ENCODE measurements at places on chromosomes 2 and 18.

GRCh38 chr18:10783941-10784340 is 258.1 kb downstream of the NAPG start:
- DNase-seq: no peak

DNA sequence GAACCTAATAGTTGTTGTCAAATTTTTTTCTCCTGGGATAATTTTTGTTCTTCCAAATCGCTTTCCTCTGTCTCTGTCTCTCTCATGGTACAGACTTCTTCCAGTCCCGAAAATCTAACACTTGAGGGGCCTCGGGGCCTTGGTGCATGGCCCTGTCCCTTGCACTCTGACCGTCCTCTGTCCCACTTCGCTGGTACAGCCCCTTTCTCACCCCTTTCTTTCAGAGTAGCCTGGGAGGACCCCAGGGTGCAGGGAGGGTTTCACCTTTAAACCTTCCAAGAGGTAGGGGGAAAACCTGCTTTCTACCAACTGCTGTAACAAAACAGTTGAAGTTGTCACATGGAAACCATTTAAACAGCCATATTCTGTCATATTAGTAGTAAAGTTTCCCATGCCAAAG is 22.2 kb upstream of the FAHD2A start:
- DNase-seq: no peak

GRCh38 chr2:190819840-190820301 is 60.8 kb upstream of the GLS start:
- DNase-seq: no peak

DNA sequence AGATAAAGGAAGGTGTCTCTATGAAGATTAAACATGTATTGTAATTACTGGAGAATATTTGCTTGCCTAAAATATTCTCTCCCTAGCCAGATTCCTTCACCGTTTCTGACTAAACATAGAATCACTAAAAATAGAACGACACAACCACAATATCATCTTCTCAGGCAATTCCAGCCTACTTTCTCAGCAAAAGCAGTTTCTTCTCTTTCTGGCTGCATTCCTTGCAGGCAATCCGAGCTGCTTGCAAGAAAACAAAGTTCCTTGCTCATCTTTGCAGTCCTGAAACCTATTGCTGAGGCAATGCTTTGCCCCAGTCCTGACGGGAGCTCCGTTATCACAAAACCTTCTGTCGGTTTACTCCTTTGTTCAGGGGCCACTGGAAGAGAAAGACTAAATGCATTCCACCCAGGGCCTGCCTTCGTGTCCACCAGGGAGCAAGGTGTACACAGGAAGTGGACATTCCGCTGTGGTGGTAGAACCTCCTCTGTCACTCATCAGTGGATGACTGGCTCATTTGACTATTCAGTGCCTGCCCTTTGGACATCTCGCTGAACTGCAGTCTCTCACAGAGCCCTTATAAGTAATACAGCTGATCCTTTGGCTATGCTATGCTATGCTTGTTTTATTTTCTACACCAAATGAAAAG is 239.2 kb upstream of the DOK6 start:
- no peak for DNase-seq

GRCh38 chr2:232779465-232779864 is 3.1 kb upstream of the KCNJ13 start:
- DNase-seq: no peak

DNA sequence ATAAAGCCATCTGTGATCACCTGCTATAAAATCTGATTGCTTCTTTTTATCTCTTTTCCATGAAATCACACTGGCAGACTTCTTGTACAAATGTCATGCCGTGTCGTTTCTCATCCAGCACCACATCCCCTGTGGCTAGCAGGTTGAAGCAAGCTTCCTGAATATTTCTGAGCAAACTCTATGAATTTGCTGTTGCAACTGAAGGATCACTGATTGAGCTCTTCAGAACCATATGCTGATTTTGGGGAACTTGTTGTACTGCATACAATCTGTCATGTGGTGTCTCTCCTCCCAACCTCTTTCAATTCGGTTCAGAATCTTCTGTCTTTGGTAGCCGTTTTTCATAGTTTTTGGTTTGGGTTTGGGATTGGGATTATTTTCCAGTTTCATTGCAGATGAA is 57.7 kb upstream of the RBMS1 start:
- DNase-seq: no peak

- no peak for DNase-seq
These were observed 41.6 kb upstream of the ST3GAL5 start for GRCh38 chr2:85930129-85931124.

- no peak for DNase-seq
These were observed 984.6 kb upstream of the CNTNAP5 start for GRCh38 chr2:123040506-123040905.

- no peak for DNase-seq
These were observed 148.5 kb upstream of the DLX2 start for GRCh38 chr2:172251231-172251630.

GRCh38 chr2:39114771-39115170 is 6.1 kb downstream of the SOS1 start:
- no peak for DNase-seq

GRCh38 chr2:200172521-200172920 is 134.0 kb upstream of the SPATS2L start:
- no peak for DNase-seq

GRCh38 chr2:85613717-85614515 is 2.0 kb upstream of the C2orf68 start:
- DNase-seq: no peak

GRCh38 chr18:79069717-79070151 is 540 bp downstream of the ATP9B start:
- DNase-seq: no peak

DNA sequence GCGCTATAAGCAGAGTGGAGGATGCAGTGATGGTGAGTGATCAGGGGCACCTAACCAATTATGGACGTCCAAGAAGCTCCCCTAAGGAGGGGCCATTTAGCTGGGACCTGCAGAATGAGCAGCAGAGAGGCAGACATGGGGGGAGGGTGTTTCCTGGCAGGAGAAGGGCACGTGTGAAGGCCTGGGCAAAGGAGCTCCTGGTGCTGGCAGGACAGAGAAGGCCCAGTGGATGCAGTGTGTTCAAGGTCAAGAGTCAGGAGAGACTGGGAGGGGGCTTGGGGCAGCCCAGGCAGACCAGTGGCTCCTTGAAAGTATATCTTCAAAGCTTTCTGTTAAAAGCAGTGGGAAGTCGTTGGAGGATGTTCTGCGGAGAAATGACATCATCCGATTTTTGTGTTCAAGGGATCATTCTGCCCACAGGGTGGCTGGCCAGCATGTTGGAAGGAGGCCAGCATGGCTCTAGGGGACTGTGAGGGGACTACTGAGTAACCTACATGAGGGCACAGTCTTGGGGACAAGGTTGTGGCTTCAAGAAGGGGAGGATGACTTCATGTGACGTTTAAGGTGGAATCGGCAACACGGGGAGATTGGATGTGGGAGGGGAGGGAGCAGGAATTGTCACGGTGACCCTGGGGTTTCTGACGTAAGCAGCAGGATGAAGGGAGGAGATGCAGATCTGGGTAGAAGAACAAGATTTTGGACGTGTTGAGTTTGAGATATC is 9.0 kb upstream of the CIB4 start:
- no peak for DNase-seq

GRCh38 chr18:28063926-28064325 is 113.0 kb downstream of the CDH2 start:
- no peak for DNase-seq

GRCh38 chr2:242085941-242086621 is 216.6 kb downstream of the RTP5 start:
- DNase-seq: peak; percentile 29

DNA sequence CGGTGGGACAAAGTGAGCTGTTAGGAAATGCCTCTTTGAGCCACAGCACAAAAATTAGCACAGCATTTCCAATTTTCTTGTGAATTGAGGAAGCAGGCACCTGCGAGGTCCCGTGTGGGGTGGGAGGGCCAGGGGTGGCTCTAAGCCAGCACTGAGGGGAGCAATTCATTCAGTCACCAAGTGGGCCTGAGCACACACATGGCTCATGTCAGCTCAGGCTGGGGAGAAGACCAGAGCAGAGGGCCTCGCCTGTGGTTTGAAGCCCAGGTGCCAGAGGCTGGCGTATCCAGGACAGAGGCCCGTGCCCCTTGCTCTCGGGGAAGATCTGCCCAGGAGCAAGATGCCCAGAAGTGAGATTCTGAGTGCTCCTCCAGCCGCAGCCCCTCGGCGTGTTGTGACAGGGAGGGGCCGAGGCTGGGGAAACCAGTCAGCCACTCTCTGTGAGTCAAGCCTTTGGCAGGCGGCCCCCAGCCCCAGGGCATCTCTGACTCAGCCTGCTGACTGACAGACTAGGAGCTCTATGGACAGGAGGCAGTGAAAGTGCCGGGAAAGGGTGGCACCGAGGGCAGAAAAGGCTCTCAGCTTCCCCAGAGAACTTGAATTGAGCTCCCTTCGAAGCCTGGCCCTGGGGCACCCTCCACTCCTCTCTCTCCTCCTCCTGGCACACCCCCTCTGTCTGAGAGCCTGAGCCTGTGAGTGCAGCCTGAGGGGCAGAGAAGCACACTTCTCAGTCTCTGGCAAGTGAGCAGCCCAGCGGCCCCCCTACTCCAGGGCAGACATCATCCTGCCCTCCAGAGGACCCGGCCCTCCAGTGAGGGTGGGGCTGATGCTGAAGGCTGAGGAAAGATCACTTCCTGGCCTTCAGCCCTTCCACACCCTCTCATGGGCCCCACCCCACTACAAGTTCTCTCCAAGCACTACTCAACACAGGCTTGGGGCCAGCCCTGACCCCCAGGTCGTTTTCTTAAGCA is 32.3 kb downstream of the CYP26B1 start:
- DNase-seq: no peak

DNA sequence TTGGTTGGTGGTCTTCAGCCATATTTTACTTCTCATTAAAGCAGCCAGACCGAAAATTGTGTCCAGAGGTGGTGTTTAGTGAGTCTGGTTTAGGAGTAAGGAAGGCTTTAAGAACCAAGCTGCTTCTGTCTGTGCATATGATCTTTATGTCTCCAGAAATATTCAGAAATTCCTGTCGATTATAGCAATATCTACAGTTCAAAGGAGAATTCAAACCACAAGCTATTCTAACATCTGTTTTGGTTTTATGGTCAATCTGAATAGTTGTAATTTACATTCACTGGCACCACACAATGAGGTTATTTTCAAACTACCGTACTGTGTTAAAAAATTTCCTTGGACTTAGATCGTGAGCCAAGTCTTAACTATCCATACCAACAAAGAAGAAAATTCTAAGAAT is 11.3 kb downstream of the UPP2 start:
- DNase-seq: no peak

DNA sequence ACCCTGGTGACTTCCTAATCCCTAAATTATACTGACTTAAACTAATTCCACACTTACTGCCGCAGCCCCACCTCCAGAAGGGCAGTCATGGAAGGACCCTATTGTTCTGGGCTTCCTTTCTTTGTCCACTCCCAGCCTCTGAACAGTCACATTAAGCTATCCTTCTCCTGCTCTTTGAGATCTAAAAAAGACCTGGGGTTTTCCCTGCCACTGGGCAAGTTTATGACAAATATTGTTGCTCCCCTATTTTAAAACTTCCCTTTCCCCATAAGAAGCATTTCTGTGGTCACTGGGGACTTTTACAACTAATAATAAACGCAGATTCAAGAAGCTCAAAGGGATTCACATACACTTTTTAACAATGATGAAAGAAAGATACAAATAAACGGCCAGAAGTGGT is 47.2 kb upstream of the XPO1 start:
- DNase-seq: no peak

GRCh38 chr2:161943011-161943410 is 131.0 kb downstream of the DPP4 start:
- no peak for DNase-seq

DNA sequence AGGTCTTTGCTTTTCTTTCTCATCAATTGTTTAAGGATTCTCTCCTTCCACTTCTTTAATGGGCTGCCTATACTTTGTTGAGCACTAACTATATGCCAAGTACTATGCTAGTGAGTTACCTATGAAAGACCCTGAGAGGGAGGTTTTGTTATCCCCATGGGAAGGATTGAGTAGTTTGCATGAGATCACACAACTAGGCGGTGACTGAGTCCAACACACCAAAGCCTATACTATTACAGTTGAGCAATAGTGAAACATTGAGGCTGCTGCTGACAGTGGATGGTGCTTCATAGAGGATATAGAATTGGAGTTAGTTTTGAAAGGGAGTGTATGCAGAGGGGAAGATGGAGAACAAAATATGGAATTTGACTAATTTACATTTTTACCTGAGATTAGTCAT is 15.8 kb downstream of the NABP1 start:
- no peak for DNase-seq

DNA sequence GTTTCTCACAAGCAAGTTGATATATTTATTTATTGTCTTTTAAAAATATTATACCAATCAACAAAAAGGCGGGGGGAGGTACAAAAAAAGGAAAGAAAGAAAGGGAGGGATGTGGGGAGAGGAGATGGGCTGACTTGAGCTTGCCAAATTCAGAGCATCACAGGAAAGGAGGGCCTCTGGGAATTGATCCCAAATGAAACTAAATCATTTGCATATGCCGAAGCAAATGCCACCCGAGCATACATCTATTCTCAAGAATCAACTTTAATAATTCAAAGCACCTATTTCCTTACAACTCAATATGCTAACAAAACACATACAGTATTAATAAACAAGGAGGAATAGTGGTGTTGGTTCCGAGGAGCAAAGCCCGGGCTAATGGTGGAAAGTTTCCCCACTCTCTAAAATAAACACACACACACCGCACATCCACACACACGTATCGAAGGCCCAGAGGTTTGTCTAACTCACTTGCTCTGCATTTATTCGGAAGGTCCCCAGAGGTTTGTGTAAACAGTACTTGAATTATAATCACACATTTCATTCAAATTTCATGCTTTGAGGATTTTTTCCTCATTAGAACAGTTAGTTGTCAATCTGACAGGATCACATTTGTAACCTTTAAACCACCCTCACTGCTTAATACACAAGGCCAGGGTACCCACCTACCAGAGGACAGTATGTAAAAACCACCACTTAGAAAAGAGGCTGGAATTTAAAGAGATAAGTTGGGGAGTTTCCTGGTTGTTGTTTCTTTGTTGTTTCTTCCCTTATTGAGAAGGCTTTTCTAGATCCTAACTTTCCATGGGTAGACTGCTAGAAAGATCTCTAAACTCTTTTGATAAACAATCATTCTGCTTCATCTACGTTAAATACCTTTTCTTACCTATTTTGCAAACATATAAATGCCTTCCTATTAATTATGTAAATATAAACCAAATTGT is 264.7 kb downstream of the TCF4 start:
- no peak for DNase-seq

GRCh38 chr2:96139181-96139758 is 968 bp upstream of the ASTL start:
- DNase-seq: no peak

- no peak for DNase-seq
These were observed 47.1 kb downstream of the MREG start for GRCh38 chr2:215966274-215966673.

GRCh38 chr18:34386803-34387202 is 162.1 kb upstream of the NOL4 start:
- DNase-seq: no peak

GRCh38 chr2:112175333-112175732 is 37.1 kb downstream of the FBLN7 start:
- no peak for DNase-seq

- no peak for DNase-seq
These were observed 36.4 kb upstream of the IL1R1 start for GRCh38 chr2:102106133-102106556.

GRCh38 chr18:63350230-63350629 is 16.8 kb downstream of the KDSR start:
- DNase-seq: no peak

- no peak for DNase-seq
These were observed 101.8 kb upstream of the NFU1 start for GRCh38 chr2:69538872-69539548.

GRCh38 chr2:102619414-102620319 is at the start of gene SLC9A2:
TSS of gene SLC9A2 (plus strand) at chr2:102619553. CDS start at chr2:102619849, 296 bp downstream.
- no peak for DNase-seq

GRCh38 chr2:10452312-10452711 is 4.2 kb upstream of the ODC1 start:
- DNase-seq: no peak

Data from CD4-positive, alpha-beta T cell treated with Interleukin-17A for 4 hours (primary cell).